ACHN (cell line): ENCODE measurements at places on chromosomes 1 and 21.

- DNase-seq: no peak
Measured at GRCh38 chr1:66380452-66381212, 153.3 kb upstream of the SGIP1 start.

- no peak for DNase-seq
Measured at GRCh38 chr1:93729502-93729901, 47.9 kb upstream of the BCAR3 start.

DNA sequence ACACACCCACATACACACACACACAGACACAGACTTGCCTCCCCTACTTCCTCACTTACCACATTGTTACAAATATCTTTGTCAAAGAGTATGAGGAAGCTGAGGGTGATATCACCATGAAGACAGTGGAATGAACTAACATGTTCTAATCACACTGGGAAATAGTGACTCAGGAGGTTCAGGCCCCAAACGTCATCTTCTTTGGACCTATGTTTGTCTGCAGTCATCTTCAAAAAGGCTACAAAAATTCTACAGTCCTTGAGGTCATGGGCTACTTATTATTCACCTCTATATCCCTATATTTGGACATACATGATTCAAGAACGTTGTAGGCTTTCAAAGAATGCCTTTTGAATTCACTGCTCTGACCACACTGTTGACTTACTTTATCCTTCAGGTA, 2.1 kb upstream of the LCE2C start:
- no peak for DNase-seq

- no peak for DNase-seq
Measured at GRCh38 chr1:42847721-42848460, 1.5 kb downstream of the ZNF691 start.

DNA sequence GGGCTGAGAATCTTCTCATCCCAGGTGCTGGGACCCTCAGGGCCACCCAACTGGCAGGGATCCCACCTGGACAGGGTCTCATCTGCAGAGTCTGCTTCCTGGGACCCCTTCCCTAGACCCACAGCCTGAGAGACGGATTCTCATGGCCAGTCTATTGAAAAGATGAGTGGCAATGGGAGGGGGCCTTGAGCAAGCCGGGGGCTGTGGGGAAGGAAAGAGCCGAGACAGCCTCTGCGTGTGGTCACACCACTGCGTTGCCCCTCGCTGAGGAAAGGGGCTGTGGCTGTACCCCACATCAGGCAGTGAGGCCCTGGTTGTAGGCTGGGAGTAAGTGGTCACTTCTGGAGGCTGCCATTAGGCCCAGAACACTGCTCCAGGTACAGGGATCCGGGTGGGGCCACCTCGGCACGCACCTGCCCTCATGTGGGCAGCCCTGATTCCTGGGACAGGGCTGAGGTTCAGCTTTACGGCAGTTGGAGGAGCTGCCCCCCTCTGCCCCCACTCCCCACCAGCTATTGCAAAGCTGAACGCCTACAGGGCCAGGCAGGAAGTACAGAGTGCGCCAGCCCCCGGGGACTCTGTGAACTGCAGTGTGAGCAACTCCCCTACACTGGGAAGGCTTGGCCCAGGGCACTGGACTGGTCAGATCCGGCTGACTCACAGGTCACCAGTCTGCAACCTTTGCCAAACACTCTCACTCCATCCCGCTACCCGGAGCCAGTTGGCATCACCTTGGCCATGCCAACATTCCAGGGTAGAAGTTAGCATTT, 106.9 kb downstream of the RIPK4 start:
- DNase-seq: peak; percentile 43

DNA sequence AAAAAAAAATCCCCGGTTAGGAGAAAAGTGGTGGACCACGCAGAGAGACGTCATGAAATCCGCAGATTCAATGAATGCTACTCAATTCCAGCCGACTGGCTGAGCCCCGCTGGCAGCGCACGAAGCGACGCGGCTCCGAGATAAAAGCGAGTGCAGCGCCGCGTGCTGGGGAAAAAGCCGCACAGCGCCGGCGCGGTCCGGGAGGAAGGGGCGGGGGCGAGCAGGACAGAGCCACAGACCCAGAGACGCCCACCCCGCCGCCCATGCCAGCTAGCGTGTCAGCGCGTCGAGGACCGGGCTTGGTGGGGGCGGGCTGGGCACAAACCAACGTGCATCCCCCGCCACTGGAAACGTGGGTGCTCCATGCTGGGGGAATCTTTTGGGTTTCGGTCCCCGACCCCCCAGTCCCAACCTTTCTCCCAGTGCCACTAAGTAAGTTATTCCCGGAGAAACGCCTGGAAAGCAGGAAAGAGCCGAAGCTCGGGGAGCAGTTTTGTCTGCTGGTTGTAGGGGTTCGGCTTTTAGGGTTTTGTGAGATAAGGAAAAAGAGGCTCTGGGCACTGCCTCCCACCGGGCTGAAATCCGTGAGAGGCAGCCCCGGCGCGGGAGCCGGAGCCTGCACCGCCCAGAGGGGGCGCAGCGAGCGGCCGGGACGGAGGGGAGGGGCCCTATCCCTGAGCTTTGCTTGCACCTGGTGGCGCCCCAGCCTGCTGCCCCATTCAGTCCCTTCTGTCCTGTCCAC, at the start of gene KCNJ6:
TSS of gene KCNJ6 (minus strand) at position 148 of the 742 bp plus-strand sequence. CDS start 75,775 bp downstream, outside the sequence.
- peak; percentile 57 for DNase-seq

- no peak for DNase-seq
Measured at GRCh38 chr1:19289244-19289643, 674 bp upstream of the AKR7A3 start.

DNA sequence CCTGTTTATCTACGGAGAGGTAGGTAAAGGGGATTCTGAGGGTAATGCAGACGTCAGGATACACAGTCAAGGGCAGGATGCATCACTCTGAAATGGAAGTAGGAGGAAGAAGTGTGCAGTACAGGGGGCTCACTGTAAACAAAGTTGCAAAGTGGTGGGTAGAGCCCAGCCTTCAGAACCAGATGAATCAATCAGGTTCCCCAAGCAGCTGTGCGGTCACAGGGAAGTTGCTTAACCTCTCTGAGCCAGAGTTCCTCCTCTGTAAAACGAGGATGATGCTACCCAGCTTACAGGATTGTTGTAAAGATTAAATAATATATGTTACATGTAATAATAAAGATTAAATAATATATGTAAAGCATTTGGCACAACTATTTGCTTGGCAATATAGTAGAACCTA, 13.5 kb upstream of the MYOM3 start:
- no peak for DNase-seq

- DNase-seq: no peak
Measured at GRCh38 chr1:52152572-52152971, 10.7 kb downstream of the ZFYVE9 start.

GRCh38 chr1:110880708-110881374, 7.9 kb downstream of the CD53 start:
- DNase-seq: no peak

DNA sequence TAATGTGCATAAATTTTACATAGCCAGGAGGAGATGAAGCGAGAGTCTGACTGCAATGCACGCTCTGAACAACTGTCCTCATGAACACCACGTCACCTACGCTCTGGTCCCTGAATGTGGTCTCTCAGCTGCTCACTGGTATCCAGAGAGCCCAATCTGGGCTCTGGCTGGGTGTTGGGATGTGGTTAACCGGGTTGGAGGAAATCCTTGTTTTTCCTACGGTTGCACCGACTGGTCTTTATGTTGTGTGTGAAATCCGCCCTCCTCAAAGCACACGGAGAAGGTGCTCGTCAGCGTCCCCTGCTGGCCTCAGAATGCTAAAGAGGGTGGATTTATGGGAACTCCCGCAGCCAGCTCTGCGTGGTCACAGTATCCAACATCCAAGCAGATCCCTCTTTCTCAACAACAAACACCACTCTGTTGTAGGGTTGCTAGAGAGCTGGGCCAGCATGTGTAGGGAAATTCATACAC, 51.8 kb upstream of the FAM89A start:
- DNase-seq: peak; percentile 38

GRCh38 chr1:210500831-210501230, 172.1 kb downstream of the HHAT start:
- DNase-seq: no peak

GRCh38 chr1:90134175-90134955, 139.5 kb downstream of the ZNF326 start:
- DNase-seq: no peak

DNA sequence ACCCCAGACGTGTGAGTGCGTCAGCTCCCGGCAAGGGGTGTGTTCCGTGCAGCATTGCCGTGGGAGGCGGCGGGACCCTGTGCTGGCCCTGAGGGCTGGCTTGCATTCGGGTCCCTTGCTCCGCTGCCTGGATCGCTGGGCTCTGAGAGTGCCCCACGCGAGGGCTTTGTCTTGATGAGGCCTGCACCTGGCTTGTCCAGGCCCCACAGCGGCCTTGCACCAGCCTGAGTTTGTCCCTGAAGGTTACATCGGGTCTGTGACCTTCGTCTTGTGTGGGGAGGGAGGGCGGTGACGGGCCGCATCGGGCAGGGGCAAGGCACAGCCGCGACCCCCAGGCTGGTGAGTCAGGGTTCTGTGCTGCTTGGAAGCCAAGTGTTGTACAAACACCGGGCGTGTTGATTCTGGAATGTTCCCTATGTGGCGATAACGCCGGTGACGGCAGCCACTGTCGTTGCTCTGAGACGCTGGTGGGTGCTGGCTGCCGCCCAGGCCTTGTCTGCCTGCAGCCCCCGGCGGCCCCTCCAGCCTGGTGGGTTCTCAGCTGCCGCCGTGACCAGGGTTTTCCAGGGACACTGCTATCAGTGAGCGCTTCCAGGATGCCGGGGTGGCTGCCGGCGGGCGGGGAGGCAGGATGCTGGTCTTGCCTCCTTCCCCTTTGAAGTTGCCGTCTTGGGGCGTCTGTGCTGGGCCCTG, 42.9 kb downstream of the SLX9 start:
- DNase-seq: no peak

GRCh38 chr1:30327370-30328099, 395.9 kb downstream of the MATN1 start:
- DNase-seq: no peak
